SK-N-MC (cell line): ENCODE measurements at places on chromosomes 7 and 10.

DNA sequence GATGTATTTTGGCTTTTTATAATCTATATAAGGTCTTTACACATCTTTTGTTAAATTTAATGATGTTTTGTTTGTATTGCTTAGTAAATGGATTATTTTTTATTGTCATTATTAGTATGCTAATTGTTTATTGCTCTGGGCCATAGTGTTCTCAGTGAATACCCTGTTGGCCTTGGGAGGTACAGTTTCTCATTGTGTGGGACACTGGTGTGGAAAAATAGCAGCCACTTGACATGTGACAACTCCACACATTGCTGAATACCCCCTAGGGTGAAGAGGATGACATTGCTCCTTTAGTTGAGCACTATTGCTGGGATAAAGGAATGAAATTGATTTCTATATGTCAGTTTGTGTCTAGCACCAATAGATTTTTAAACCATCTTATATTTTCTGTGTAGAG is 130.9 kb downstream of the CCNY start:
- no peak for DNase-seq

DNA sequence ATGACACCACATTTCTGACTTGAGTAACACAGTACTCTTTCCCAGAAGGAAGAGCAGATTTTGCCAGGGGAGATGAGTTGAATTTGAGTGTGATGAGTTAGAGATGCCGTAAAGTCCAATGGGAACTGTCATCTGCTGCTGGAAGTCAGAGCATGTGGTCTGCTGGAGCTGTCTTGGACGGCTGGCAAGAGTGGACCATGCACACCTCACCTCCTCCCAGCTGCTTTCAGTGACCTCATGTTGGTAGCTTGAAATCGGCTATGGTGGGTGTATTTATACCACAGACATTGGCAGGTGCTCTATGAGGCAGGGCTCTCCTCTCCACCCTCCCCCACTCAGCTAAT is 82.3 kb downstream of the COL13A1 start:
- no peak for DNase-seq

GRCh38 chr10:91389636-91390512 is 20.3 kb upstream of the HECTD2 start:
- DNase-seq: no peak

DNA sequence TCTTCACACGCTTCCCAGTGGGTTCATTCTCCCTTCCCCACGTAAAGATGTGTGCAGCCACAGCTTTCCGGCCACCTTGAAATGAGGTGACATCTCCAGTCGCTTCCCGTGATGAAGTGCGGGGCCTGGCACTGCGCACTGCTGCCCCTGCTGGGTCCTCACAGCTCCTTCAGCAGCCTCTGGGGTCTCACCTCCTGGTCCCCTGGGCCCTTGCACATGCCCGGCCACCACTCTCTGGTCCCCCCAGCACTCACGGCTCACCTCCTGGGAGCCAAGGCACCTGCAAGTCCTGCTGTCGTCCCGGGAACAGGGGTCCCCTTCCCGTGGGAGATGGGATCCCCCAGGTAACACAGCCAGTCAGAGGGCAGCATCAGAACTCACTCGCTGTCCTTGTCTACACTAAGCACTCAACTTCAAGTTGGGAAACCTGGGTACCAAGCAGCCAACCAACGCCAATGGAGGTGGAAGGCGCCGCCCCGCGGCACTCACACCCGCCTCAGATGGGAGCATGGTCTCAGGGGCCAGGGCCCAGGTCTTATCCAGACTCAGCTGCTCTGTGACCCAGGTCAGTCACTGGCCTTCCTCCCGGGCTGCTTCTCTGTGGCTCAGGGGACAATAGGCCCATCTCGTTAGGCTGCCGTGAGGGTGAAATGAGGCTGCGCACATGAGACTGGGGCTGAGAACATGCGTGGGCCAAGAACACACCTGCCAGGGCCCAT is 176.2 kb downstream of the PTPRN2 start:
- no peak for DNase-seq

DNA sequence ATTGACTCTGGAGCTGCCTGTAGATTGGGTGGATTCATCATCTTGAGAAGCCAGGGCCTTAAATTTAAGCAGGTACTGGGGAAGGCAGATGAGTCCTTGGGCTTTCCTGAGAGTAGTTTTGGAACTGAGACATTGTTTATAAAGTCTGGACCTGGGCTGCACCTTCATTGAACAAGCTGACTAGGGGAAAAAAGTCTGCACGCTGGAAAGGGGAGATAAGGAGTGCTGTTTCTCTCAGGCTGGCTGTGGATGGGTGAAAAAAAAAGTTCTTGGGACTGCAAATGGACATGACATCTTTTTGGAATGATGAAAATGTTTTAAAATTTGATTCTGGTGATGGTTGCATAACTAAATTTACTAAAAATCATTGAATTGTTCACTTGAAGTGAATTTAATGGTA is 12.0 kb downstream of the SEC24C start:
- DNase-seq: no peak
